Hippocampal formation (tissue), 2 donors: ENCODE measurements at places on chromosomes 1 and 21.

- no peak for DNase-seq
Measured at GRCh38 chr1:115692224-115692623, 50.5 kb downstream of the VANGL1 start.

GRCh38 chr1:200963076-200963475, 60.4 kb downstream of the KIF21B start:
- DNase-seq, result no peak

DNA sequence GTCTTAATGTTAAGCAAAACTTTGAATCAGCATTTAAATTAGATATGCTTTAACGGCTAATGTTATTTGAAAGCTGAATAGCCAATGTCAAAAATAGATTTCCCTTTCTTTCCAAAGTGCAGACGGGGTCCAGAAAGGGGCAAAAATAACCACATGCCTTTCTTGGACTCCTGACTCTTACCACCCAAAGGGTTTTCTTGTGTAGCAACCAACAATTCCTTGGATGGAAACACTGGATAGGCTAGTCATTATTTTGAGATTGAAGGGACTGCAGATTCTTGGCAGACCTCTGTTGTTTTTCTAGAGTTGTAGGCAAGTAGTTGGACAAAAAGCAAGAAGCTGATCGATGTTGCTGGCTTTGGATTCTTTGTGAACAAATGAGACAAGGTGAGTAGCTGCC, 107.0 kb downstream of the MRPS6 start:
- peak; percentile 16 for DNase-seq

- DNase-seq, result no peak
Measured at GRCh38 chr1:196977278-196977677, at the start of gene CFHR5. Gene CFHR5, plus strand, starts transcription at chr1:196977556. Its CDS starts 109 bp downstream, at chr1:196977665.

- no peak for DNase-seq
Measured at GRCh38 chr1:223353939-223354338, 10.0 kb downstream of the SUSD4 start.

DNA sequence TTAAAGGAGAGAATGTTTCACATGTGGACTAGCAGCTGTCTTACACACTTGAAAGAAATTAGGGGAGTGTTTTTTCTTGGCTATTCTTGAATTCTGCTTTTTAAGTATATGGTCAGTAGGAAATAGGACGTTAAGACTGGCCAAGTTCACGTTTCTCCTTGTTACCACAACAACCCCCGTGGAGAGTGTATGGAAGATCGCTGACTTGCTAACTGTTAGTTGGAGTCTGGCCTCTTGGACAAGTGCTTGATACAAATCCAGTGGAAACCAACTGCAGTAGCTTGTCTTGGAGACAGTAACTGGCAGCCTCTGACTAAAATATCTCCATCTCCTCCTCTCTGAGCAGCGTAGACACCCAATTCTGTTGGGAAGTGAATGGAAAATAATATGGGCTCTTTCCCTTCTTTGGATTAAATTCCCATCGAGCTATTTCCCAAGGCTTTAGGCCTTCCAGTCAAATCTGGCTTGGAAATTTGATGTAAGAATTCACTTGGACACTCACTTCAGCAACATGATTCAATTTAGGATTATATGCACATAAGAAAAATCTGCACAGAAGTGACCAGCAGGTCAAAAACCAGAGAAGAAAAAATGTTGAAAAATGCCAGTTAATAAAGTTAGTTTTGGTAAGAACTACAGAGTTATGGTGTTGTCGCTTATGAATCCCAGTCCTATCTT, 3.6 kb upstream of the NFIA start:
- DNase-seq, result no peak

GRCh38 chr1:53905509-53905908, 11.5 kb downstream of the DIO1 start:
- no peak for DNase-seq

DNA sequence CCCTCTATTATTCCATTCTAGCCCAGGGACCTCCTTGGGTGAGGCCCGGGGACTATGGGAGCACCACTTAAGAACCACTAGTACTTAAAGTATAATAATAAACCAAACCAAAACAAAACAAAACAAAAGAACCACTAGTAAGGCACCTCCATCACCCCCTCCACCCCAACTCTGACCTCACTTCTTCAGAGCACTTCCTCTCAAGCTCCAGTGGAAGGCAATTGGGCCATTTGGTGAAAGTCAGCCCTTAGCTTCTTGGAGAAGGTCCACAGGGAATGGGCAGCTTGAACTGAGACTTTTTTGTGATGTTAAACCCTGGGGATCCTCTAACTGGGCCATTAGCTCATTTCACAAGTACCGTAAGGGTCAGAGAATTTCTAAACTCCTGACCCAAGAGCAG, 237.3 kb downstream of the RHOU start:
- no peak for DNase-seq

DNA sequence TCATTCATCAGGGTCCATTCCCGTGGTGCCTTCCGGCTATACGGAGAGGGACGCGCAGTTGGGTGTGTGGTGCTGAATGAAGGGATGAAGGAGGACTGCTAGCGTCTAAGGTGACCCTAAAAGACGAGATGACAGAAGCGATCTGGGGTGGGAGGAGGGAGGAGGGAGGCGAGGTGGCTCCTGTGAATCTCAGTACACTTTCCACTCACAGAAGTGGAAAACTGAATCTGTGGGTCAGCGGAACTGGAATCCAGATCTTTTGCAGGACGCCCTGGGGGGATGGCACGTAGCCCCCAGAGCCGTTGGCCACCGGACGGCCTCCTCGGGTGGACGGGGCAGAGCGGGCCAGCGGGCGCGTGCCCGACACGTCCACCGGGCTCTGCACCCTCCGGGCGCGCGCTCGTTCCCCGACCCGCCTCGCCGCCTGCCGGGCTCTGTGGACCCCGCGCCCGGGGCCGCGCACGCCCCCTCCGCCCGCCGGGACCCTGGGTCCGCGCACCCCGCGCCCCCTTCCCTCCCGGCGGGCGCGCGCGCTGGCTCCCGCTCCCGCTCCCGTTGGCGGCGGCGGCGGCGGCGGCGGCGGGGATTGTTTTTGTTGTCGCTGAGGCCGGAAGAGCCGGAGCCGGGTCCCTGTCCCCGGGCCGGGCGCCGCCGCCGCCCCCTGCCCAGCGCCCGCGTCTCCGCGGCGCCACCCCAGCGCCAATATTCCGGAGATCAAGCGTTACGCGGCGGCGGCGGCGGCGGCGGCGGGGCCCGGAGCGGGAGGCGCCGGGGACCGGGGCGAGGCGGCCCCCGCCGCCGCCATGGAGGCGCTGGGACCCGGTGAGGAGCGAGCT, at the start of gene AGO4:
TSS of gene AGO4 (plus strand) at position 403 of the 836 bp plus-strand sequence. CDS start at position 804, 401 bp downstream.
- peak; percentile 53 for DNase-seq

DNA sequence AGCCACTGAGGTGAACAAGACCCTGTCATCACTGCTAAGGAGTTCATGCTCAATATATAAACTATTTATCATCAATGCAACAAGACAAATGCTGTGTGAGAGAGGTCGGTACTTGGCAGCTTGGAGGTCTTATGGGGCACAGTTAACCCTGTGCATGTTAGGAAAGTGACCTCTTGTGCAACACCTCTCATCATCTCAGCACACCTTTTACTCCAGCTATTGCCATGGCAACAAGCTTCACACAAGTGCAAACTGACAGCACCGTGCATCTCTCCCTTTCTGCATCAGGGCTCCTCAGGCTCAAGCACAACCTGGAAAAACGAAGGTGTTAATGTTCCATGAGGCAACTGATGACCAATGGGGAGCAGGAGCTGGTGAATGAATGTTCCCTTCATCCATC, 14.7 kb upstream of the MYSM1 start:
- DNase-seq, result no peak

DNA sequence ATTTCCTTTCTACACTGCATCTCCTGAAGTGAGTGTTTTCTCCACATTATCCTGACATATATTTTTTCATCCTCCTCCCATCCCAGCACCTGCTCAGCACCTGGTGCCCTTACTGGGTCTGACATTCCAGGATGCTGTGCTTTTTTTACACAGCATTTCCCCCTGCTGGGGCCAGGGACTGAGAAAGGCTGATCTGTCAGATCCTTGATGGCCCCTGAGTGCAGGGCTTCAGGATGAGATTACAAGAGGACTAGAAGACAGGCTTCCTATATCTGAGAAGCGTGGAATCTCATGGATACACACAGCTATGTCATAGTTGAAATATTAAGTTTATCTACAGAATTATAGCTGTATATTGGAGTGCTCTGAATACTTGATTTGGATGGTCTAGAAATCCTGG, 24.4 kb downstream of the RCAN1 start:
- DNase-seq, result no peak

- DNase-seq, result no peak
Measured at GRCh38 chr1:20198918-20199317, 12.6 kb upstream of the PLA2G2C start.

DNA sequence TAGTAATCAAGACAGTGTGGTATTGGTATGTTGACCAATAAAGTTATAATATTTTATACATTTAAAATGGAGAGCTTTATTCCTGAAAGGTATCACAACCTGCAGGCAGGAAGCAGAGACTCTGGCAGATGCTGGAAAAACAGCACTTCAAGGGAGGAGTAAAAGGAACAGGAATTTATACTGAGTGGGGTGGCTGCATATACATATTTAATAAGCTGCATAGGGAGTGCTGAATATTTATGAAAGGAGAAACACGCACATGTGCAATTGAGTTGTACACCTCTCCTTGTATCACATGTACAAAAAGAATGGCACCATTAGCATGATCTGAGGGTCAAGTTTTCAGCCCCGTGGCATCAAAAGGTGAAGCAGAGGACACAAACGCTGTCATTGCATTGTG, 104.9 kb upstream of the PAXBP1 start:
- DNase-seq, result no peak
